ENCODE measurements at places on chromosomes 12 and 14.
A peak's percentile ranks its signal among the peaks of the same experiment; 100 is the strongest.

- no peak for DNase-seq
These were observed 746.6 kb downstream of the LRFN5 start for GRCh38 chr14:42353315-42353714.

- DNase-seq = no peak
These were observed 233.3 kb upstream of the FLRT2 start for GRCh38 chr14:85296456-85297210.

GRCh38 chr14:39060818-39061437, 42.1 kb downstream of the SEC23A start:
- no peak for DNase-seq

DNA sequence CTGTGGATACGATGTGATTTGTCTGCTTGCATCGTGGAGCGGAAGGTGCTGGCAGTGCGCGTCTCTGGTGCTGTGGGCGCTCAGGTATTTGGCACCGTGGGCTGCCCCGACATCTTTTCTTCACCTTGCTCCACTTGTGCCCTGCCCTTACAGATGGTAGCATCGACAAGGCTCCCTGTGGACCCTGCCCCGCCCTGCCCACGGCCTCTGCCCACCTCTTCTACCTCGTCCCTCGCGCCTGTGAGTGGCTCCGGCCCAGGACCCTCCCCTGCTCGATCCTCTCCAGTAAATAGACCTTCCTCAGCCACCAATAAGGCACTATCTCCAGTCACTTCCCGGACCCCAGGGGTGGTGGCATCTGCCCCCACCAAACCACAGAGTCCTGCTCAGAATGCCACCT, 36.6 kb downstream of the EP400 start:
- no peak for DNase-seq

DNA sequence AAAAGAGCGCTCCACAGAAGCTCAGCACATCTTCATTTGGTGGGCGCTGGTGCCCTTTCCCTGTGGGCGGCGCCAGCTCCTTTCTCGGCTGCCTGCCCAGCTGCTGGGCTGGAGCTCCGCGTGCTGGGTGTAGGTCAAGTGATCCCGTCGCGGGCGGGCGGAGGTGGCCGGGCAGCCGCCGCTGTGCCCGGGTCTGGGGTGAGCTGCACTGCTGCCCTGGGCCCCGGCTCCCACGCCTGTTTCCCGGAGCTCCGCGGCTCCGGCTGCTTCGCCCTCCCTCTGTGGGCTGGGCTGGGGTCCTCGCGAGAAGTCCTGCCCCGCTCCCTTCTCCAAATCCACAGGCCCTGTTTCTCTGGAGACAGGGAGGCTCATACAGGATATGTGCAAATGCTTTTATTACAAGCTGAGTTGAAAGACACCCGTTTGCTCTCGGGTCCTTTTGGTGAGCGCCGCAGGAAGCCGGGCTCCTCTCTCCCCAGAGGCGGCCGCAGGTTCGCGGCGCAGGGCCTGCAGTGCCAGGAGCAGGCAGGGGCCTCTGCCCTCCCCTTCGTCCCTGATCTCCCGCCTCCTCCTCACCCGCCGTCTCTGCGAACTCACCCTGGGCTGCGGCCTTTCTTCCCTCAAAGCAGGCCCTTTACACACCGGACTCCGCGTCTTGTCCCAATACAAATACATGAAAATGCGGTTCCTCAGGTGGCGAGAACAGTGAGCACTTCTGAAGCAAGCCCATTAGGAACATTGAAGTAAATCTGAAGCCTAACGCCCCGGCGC, 67.8 kb upstream of the CAPRIN2 start:
- DNase-seq = peak; percentile 23

GRCh38 chr14:73489481-73490175, 1.1 kb upstream of the RIOX1 start:
- no peak for DNase-seq

DNA sequence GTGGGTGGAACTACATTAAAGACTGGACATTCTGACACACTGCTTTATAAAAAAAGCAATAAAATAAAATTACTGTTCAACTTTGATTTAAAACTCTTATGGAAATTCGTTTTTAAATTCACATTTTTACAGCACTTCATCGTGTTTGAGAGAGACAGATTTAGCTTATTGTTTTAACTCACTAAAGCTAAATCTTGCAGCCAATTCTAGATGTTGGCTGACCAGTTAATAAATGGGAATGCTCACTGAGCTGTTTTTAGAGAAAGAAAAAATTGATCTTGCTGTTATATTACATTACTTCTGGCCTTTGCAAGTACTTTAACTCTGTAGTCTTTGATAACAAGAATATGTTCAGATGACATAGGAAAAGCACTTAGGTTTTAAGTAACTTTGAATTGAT, 157.1 kb downstream of the PLCZ1 start:
- DNase-seq = no peak

GRCh38 chr12:105773471-105773870, 365.3 kb downstream of the NUAK1 start:
- DNase-seq = no peak

DNA sequence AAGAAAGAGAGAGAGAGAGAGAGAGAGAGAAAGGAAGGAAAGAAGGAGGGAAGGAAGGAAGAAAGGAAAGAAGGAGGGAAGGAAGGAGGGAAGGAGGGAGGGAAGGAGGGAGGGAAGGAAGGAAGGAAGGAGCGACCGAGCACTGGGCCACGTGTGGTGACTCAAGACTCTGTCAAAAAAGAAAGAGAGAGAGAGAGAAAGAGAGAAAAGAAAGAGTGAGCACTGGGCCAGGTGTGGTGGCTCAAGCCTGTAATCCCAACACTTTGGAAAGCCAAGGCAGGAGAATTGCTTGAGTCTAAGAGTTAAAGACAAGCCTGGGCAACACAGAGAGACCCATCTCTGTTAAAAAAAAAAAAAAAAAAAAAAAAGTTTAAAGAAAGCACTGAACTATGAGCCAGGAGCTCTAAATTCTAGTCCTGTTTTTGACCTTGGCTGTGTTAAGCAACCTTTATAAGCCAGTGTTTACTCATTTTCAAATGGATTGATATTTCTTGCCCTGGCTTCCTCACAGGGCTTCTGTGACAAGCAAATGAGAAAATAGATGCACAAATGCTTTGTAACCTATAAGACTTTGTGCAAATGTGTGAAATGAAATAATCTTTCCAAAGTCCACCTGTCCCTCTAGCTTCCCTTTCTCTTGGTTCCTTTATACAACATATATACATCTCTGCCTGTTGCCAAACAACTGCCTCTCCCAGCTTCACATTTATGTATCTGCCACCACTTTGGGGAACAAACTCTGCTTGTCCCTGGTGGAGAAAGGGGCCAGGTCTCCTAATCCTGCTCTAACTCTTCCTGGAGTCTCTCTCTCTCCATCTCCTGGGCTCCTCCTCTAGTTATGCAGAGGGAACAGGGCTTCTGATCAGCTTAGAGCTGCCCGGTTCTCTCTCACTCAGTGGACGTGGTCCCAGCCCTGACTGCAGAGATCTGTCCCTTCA, 16.1 kb upstream of the PLEKHG6 start:
- no peak for DNase-seq

- no peak for DNase-seq
These were observed 21.8 kb downstream of the VDR start for GRCh38 chr12:47882781-47883546.

DNA sequence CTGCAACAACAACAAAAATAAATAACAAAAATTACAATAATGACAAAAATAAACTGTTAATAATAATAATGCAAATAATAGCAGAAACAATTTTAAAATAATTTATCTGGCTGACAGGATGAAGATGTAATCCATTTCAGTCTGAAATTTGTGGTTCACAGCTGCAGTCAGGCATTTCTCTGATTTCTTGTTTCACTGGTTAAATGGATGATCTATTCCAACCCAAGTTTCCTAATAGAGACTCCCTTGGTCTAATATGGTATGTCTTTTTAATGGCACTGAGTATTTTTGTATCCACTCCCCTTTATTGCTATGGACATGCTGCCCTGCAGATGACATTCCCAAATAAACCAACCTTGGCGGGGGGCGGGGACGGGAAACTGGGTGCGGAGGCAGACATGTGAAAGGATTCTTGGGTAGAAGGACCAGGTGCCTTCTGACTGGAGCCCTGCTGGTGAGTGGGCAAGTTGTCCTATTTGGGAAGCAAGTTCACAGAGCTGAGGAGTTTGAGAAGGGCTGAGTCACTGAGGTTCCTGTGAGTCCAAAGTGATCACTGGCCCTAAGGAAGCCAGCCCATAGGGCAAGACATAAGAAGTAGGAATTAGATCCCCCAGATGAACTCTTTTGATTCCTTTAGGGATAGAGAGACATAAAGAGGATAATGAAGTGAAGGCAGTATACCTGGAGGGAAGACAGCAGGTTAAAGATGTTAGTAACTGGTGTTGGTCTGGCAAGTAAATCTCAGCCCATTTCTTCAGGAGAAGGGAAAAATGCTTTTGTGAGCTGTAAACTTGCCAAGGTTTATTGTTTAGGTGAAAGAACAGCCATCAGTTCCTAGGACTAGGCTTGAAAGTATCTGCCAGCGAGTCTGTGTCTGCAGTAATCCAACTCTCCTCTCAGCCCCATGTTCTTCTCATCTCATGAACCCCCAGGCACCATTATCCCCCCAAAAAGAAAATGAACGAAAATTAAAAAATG, 14.5 kb downstream of the FOXG1 start:
- no peak for DNase-seq

Measured in CD8-positive, alpha-beta T cell (primary cell).